ENCODE measurements at places on chromosomes 5 and 9. TPM values are rescaled to one million over a fixed set of nuclear protein-coding genes. Genes with fewer than 3 reads are reported as not detected.
A peak's percentile ranks its signal among the peaks of the same experiment; 100 is the strongest.

GRCh38 chr9:72384710-72385485 lies 19.9 kb upstream of the ZFAND5 start:
- peak; percentile 20 for DNase-seq

GRCh38 chr5:178223828-178224335 lies 8.7 kb downstream of the PHYKPL start:
- peak; percentile 70 for DNase-seq

DNA sequence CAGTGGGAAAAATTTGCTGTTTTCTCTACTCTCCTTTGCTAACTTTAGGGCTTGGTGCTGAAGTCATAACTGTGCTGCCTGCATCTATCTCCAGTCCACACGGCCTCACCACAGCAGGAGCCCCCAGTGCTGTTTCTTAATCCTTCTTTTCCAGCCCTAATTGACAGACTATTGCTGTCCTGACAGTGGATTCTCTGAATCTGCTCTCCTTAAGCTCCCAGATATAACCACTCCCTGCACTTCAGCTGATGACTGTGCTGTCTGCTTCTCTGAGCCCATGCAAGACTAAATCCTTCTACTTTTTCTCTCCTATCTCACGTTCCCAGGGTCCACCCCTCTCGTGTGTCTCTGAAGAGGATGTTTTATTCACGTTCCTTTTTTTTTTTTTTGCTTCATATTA lies 19.7 kb upstream of the GRIA1 start:
- DNase-seq = no peak

DNA sequence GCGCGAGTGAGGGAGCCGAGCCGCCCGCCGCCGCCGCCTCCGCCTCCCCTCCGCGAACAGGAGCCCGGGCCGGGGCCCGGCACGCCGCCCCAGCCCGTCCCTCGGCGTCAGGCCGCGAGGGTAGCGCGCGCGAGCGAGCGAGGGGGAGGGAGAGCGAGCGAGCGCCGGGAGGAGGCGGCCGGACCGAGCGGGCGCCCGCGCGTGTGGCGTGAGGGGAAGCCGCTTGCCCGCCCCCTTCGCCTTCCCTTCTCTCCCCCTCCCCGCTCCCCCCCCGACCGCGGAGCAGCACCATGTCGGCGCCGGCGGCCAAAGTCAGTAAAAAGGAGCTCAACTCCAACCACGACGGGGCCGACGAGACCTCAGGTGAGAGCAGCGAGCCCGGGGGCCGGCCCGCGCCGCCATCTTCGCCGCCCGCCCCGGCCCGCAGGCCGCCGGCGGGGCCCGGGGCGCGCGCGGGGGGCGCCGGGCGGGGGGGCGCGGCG lies 312 bp downstream of the SET start:
- DNase-seq = no peak

DNA sequence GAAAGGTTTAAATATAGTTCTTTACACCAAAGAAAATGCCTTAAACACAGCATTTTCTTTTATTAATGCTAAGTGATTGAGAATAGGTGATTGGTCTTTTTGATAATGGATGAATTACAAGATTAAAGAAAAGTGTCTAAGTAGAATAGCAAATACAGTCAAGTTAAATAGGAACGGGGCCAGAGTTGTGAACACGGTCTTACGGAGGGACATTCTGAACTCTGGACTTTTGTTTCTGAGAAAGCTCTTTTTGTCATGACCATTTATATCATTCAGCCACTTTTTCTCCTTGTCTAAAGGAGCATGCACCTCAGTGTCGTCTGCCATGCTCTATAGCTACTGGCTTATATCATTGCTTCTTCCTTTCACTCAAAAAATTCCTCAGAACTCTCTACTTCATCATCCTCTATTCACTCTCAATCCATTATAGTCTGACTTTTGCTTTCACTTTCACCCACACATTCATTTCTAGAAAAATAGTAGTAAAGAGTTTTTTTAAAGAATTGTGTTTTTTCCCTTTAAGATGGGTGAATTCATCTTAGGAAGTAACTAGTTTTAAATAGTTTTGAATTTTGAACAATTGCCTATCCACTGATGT lies 263.0 kb upstream of the FBXL7 start:
- DNase-seq = no peak

Gene TNFSF15
- 24.5 TPM for total RNA-seq
